ENCODE measurements at places on chromosomes 5 and 9. TPM values are rescaled to one million over a fixed set of nuclear protein-coding genes. Genes with fewer than 3 reads are reported as not detected.

JAKMIP2 gene
- polyA plus RNA-seq: 46.3 TPM

KIF4B gene
- polyA plus RNA-seq: not detected

EXOC3 gene
- polyA plus RNA-seq: 33.6 TPM

PCDHGA8 gene
- 0.19 TPM for polyA plus RNA-seq

HBEGF gene
- polyA plus RNA-seq: 6.7 TPM

NMUR2 gene
- polyA plus RNA-seq: not detected

CREB3 gene
- polyA plus RNA-seq: 88.4 TPM

ABCA1 gene
- 5.1 TPM for polyA plus RNA-seq

PLEKHG4B gene
- polyA plus RNA-seq: 0.32 TPM

PRRX2 gene
- not detected for polyA plus RNA-seq

RNF183 gene
- polyA plus RNA-seq: not detected

ZNF483 gene
- polyA plus RNA-seq: 2.9 TPM

ASB6 gene
- polyA plus RNA-seq: 18.4 TPM

SHOC1 gene
- not detected for polyA plus RNA-seq

S100Z gene
- not detected for polyA plus RNA-seq

PCDHGC5 gene
- 0.51 TPM for polyA plus RNA-seq

EIF4E1B gene
- 0.82 TPM for polyA plus RNA-seq

CYLC2 gene
- polyA plus RNA-seq: not detected

GPX8 gene
- 0.20 TPM for polyA plus RNA-seq

PDE8B gene
- polyA plus RNA-seq: 0.22 TPM
